Activated T-helper 17 cell treated with anti-CD3 and anti-CD28 coated beads, Interleukin-2, amount 50 U/mL, for 72 hours (primary cell): ENCODE measurements at places on chromosomes 1 and 21. TPM values are rescaled to one million over a fixed set of nuclear protein-coding genes. Genes with fewer than 3 reads are reported as not detected.

DNA sequence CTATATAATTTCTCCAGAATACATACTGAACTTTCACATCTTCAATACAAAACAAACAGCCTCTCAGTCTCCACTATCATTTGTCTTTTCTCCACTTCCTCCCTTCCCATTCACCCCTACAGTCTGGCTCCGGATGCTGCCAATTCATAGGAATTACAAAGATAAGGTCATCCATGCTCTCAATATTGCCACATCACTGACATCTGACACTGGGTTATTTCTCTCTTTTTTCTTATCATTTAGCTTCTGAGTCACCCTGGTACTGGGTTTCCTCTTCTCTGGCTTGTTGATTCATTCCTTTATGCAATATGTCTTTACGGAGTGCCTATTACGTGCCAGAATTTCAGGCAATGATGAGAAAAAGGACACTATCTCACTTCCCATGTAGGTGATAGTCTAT is 3.1 kb upstream of the SH3BP5L start:
- ATAC-seq, result no peak

GRCh38 chr21:27371115-27371974 is 404.5 kb upstream of the ADAMTS5 start:
- no peak for ATAC-seq

- ATAC-seq, result no peak
Observed at GRCh38 chr1:6724517-6725141, 23.0 kb upstream of the DNAJC11 start.

GRCh38 chr1:2623571-2624337 is 9.1 kb downstream of the MMEL1 start:
- ATAC-seq, result no peak

Gene DIO1
- not detected for total RNA-seq

Gene CCDC30
- 5.2 TPM for total RNA-seq

GRCh38 chr1:46562498-46562897 is 11.1 kb upstream of the KNCN start:
- no peak for ATAC-seq

DNA sequence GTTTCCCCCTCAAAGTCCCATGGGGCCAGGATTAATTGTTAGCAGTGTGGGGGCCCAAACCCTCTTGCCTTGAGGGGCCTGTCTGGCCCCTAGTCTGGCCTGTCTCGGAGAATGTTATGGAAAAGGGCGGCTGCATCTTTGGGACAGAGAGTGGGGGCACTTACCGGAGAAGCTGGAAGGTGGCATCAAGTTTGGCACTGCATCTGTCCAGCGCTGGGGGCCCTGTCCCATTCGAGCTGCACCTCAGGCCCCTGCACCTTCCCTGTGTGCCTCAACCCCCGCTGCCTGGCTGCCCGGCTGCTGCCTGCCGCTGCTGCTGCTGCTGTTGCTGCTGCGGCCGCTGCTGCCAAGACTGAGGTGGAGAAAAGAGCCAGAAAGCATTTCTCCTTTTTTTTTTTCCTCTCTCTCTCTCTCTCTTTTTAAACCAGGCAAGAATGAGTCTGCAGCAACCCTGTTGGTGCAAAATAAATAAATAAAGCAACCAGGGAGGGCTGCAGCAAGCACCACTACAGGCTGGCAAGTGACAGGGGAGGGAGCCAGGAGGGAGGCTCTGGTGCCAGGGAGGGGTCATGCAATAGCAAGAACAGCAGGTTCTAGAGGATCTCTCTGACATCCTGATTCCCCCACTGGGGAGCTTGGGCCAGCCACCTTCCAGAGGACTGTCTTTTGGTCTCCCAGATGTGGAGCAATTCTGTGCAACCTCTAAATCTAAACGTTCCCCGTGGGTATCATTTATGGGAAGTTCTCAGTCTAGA is at the start of gene LINGO4:
Gene LINGO4, minus strand, starts transcription at position 354 of the 755 bp plus-strand sequence. CDS start 2,715 bp downstream, outside the sequence.
- peak; percentile 25 for ATAC-seq

GRCh38 chr1:156455362-156455761 is 45.2 kb downstream of the MEF2D start:
- no peak for ATAC-seq

- ATAC-seq, result no peak
Observed at GRCh38 chr1:226571893-226572292, 23.3 kb downstream of the STUM start.

DNA sequence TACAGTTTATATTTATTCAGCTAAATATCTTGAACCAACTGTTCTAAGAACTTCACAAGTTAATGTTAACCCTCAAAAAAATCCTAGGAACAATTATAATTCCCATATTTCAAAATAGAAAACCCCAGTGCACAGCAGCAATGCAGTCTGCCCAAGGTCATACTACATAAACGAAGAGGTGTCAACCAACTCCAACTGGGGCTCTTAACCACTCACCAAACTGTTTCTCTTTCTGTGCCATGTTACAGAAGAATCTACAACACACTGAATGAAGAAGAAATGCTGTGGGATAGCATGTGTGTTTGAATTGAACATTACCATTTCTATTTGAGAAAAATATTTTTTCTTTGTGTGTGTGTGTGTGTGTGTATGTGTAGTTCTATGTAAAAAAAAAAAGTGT is 35.7 kb downstream of the EIF4G3 start:
- ATAC-seq, result no peak

- ATAC-seq, result no peak
Observed at GRCh38 chr1:76425201-76426145, 350.9 kb downstream of the ST6GALNAC3 start.

GRCh38 chr1:65524931-65525265 is 104.4 kb downstream of the LEPR start:
- no peak for ATAC-seq

DNA sequence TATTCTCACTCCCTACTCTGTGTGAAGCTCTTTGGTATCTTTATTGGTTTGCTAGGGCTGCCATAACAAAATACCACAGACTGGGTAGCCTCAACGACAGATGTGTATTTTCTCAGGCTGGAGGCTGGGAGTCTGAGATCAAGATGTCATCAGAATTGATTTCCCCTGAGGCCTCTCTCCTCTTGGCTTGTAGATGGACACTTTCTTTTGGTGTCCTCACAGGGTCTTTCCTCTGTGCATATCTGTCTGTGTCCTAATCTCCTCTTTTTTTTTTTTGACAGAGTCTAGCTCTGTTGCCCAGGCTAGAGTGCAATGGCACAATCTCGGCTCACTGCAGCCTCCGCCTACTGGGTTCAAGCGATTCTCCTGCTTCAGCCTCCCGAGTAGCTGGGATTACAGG is 71.4 kb upstream of the KCNJ6 start:
- ATAC-seq, result no peak

Gene SYT14
- total RNA-seq, result not detected

Gene LCE2B
- total RNA-seq, result not detected

DNA sequence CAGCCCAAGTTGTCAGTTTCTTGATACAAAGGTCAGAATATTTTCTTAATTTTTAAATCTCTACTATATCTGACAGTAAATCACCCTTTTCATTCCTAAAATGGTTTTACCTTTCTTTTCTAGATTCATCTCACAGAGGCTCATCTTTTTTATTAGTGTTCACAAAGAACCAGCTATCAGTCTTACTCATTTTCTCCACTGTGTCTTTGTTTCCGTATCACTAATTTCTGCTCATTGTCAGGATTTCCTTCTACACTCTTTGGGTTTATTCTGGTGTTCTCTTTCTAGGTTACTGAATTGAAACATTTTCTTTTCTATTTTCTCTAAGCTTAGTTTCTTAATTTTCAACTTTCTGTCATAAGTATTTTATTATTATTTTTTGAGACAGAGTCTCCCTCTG is 8.7 kb downstream of the AGPAT3 start:
- ATAC-seq, result peak; percentile 91

Gene IFI44L
- total RNA-seq, result 3.4 TPM
